ENCODE measurements at places on chromosomes 2 and 18.

DNA sequence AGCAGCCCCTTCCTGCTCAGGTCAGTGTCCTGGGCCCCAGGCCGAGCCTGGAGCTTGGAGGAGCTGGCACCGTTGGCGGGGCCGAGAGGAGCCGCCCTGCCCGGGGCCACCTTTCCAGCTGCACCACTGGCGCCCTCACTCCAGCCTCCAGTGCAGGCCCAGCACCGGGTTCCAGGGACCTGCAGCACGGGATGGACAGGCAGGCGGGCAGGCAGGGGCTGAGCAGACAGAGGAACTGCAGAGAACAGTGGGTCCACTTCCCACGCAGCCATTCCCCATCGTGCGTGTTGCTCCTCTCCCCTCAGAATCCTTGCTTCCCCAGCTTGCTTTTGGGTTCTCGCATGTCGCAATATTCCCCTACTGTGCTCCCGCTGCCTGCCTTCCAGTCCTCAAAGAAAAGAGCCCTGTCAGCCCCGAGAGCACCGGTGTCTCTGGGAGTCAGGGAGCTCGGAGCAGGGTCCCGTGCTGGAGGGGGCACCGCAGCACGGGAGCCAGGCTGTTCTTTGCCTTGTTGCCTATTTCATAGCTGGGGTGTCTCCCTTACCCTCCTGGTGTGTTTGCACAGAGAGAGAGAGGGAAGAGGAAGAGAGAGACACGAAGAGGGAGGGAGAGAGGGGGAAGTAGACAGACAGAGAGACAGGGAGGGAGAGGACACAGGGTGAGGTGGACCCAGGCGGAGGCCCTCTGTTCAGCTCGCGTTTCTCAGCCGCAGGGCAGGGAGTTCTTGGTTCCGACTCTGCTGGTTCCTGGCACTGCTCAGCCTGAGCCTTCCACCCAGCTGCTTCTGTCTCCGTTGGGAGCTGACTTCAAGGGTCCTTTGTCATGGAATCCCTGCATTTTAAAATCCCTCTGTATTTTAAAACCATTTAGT is 126.0 kb downstream of the MBP start:
- no peak for DNase-seq

DNA sequence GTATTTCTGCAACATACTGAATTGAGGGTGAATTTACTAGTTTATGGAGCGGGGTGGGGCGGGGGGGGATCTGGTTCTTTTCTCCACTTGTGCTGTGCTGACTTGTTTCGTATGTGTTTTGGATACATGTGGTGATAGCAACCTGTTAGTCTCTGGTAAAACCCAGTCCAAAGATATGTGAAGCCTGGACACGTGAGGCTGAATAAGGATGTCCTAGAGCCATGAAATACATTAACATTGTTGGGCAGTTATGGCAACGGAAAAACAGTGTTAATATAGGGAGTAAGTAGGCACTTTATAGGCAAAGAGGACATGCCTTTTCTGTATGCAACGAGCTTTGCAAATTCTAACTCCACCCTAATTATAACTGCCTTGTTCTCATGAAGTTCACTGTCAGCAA is 42.1 kb upstream of the NEMP2 start:
- no peak for DNase-seq

DNA sequence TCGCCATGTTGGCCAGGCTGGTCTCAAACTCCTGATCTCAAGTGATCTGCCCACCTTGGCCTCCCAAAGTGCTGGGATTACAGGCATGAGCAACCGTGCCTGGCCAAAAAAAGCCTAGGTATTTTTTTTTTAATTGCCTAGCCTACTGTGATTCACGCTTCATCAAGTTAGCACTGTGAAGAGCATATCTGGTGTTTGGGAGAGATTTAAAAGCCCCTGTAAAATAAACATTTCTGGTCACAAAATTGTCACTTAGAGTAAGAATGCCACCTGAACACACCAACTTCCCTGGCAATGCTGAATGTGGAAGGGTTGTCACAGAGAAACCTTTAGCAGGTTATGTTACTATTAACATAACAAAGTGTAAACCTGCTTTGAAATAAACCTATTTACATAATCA is 39.7 kb upstream of the CHAC2 start:
- no peak for DNase-seq

DNA sequence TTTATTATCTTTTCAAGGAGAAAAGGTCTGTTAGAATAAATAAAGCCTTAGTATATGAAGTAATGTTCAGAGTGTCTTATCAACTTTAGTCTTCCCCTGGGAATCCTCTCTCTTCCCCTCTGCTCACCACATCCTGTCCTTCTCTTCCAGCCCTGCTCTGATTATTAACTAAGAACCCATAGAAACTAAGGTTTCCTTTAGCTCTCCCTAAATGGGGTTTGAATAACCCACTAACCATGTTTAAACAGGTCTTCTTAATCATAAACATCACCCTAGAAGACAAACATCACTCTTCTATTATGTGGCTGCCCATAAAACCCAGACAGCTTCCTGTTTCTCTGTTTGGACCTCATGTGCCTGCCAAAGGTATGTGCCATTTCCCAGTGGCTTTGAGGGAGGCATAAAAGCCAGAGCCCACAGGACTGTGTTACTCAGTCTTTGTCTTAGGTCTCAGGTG is 50.1 kb downstream of the SLC14A1 start:
- no peak for DNase-seq

DNA sequence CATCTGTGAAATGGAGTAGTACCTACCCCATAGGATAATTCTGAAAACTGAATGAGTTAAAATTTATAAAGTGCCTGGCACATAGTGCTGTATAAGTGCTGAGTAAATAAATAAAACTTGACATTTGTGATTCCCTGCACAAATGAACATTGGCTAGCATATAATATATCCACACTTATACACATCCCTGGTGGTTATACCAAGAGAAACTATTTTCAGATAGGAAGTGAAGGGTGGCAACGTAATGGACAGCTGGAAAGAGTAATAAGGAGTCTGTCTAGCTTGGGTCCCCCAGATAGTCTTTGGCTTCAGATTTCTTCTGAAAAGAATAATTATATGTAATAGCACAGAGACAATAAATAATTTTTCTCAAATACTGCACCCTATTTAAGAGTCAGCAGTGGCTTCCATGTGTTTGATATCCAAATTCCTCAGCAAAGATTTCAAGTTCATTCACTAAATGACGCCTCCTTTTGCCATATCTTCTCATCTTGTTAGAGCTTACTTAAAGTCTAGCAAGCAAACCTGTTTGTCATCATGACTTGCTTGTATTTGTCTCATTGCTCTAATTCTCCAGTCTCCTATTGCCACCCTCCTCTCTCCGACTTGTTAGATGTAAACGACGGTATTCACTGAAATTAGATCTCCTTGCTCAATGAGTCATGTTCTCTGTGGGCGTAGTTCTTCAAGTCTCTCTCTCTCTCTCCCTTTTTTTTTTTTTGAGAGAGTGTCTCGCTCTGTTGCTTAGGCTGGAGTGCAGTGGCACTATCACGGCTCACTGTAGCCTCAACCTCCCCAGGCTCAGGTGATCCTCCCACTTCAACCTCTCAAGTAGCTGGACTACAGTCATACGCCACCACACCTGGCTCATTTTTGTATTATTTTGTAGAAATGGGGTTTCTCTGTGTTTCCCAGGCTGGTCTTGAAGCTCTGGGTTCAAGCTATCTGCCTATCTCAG is 8.7 kb upstream of the ADGRF3 start:
- DNase-seq: no peak

DNA sequence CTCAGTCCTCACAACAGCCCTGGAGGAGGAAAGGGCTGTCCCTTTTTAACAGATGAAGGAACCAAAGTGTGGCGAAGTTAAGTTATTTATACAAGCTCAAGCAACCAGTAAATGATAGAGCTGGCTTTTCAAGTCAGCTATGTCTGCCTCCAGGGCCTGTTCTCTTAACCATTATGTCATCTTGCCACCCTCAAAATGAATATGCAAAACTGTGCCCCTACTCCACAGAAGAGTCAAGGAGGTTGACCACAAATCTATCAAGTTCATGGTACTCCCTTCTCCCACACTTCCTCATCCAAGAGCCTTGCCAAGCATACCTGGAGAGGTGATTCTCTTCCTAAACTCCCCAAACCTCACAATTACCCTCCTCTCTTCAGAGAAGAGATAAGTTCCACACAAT is 37.3 kb upstream of the CREB1 start:
- DNase-seq: no peak

DNA sequence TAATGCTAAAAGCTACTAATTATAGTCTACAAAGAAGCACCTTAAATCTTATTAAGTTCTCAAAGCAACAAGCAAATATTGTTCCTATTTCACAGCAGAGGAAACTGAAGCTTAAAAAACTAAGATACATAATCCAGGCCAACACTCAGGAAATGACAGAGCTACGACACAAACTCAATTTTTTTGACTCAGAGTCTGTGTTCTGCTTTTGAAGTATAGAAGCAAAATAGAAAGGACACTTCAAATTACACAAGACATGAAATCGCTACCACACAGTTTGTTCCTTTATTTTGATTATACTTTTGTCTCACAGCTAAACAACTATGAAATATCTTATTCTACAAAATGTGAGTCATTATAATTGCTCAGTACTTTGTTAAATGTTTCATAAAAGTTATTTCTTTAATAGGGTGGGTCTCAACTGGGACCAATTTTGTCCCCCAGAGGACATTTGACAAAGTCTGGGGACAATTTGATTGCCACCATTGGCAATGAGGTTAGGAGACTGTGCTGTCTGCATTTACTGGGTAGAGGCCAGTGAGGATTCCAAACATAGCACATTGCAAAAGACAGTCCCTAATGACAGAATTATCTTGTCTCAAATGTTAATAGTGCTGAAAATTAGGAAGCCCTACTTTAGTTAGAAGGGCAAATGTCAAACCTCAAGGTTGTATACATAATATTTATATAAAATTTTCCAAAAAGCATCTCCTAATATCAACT is 101.5 kb upstream of the GRB14 start:
- no peak for DNase-seq

GRCh38 chr2:182652326-182652725 is 63.7 kb upstream of the DNAJC10 start:
- no peak for DNase-seq

- DNase-seq: no peak
Observed at GRCh38 chr2:4140281-4140970, 437.1 kb downstream of the DCDC2C start.

DNA sequence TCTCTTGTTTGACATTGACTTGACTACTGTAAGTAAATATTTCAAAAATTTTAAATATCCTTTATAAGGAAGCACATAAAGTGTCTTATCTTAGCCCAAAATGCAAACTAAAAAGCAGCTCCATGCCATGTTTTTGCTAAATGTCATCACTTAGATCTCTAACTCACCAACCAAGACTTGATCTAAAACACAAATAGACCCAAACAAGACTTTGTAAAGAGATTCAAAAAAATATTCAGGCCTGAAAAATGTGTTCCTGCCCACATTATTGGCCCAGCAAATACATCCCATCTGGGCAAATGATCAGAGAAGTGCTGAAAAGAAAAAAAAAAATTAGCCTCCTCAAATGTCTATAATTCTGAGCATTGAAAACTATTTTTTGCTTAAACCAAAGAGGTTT is 187.6 kb downstream of the MREG start:
- no peak for DNase-seq

DNA sequence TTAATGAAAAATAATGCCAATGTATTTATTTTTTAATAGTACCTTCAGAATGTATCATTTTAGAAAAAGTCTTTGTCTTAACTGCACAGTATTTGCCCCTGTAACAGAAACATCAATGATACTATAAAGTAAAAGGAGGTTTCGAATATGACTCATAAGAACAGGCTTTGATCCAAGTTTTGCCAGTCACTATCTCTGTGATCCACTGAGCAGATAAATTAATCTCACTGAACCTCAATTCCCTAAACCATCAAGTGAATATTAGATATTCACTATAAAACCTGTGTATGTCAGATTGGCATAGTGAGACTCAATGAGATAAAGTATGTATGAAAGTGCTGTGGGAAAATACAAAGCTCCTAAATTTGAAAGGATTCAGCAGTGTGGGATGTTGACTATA is 292.1 kb downstream of the EXOC6B start:
- DNase-seq: no peak

DNA sequence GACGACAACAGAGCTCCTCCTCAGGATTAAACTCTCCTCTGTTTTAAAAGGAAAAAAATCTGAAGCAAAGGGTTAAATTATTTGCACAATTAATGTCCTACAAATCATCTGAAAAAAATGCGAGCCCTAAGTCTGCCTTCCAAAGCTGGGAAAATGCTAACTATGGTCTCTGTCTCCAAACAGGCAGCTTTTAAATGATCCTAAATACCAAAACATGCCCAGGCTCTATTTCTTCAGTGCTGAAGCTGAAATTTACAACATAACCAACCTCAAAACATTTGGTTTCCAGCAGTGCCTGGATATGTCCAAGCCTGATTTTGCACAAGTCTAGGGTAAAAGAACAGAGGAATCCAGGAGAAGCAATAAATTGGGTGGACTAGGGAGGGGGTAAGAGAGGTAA is 57.2 kb downstream of the LBH start:
- no peak for DNase-seq

GRCh38 chr2:207459990-207460757 is 69.6 kb upstream of the CREB1 start:
- DNase-seq: no peak

All from stimulated activated CD4-positive, alpha-beta T cell treated with anti-CD3 and anti-CD28 coated beads, Interleukin-1b, Interleukin-23, amount 100 ng/mL, for 24 hours (primary cell).